ENCODE measurements at places on chromosomes 7 and 10.

DNA sequence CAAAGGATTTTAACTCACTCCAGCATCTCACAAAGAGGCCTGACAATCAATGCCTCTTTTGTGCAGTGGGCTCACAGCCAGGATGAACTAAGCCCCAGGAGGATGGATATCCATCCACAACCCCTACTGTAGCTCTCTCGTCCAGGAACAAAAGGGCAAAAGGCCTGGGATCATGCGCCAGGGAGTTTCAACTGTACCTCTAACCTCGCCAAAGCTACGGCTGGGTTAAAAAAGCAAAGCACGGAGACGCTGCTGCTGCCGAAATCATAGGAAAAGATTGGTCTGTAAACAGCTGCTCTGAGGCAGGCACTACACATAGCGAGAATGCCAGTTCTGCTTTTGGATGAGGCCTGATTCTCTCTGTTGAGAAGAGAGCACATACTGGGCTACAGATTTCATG, 32.1 kb downstream of the VSTM4 start:
- DNase-seq = no peak

DNA sequence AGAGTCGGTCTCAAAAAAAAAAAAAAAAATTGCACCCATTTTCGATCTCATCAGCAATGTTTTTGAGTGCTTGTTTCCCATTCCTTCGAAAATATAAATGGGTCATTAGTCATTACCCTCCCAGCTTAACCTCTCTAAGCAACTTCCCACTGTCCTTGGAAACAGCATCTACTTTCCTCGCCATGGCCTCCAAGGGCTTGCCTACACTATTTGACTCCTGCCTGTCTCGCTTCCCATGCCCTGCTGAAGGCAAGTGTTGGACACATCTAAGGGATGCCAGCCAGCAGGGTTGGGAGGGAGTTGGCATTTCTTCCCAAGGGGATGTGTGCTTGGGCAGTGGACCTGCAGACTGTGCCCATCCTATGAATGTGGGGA, 12.7 kb upstream of the RHBDD2 start:
- no peak for DNase-seq

DNA sequence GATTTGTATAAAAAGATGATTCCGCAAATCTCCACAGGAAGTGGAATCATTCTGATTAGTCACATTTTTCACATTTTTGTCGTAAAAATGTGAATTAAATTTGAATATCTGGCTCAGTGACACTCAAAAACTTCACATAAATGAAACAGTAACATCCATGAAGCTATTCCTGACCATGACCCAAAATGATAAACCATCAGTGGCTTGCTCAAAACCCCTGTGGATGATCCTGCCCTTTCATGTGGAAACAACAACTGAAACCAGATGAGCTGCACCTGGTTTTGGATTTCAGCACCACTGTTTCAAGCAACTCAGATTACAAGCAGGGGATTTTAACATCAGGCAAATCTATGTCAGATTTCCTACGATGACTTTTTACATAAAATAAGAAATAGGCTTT, 80.3 kb downstream of the AMPH start:
- no peak for DNase-seq

GRCh38 chr10:88012641-88013040, 149.2 kb downstream of the PTEN start:
- DNase-seq = no peak

DNA sequence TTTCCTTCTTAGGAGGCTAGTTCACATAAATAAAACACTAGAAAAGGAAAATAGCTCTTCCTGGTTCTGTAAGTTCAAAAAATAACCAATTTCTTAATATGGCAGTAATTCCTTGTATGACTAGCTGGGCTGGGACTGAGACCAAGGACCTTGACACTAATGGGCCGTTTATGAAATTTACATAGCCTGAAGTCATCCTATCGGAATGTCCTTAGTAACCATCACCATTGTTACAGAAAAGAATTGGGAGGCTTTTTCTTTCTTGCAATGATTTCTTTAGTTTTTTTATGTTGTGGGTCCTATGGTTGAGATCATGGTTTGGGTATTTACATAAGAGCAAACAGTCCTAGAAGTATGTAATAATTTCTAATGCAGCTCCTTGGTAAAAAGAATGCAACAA, 87.1 kb upstream of the HDAC9 start:
- DNase-seq = no peak

GRCh38 chr10:79401015-79401921, 44.2 kb downstream of the ZCCHC24 start:
- no peak for DNase-seq

GRCh38 chr10:96688789-96689188, 31.5 kb downstream of the PIK3AP1 start:
- DNase-seq = no peak

DNA sequence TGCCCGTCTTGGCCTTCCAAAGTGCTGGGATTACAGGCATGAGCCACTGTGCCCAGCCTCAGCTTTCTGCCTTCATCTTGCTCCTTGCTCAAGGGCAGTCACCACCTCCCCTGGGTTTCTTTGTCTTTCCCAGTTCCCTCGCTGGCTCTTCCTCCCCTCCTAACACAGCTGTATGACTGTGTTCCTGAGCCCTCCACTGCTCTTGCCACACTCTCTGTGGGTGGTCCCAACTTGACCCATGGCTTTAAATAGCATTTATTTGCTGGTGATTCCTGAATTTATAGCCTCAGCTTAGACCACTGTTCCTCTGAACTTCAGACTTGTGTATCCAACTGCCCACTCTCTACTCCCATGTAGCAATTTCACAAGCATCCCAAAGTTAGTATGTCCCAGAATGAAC, 181.3 kb downstream of the BAMBI start:
- no peak for DNase-seq

DNA sequence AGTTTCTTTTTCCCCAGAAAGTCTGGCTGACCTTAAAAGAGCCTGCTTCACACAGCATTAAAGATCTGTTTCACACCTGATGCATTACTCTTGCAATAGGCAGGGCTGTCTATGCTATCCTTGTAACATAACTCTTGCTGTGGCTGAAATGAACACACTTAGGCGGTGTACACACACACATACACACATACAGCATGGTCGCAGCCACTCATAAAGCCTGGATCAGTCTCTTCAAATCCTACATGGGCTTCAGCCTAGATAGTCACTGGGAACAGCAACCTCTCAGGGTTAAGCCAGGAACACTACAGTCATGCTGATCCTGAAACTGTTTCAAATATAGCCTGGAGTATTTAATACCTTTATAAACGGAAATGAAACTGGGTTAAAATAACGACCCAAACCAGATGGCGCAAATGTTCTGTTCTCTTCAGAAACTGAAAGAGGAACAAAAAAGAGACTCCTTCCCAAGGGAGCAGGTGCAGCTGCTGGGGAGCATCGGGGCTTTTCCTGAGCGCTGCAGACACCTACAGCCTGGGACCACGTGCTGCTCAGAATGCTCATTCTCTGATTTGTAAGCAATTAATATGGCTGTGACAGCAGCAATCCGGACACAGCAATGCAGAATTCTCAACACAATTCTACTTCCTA, 61.0 kb upstream of the SFMBT2 start:
- no peak for DNase-seq

GRCh38 chr7:116679500-116679899, 7.5 kb downstream of the MET start:
- no peak for DNase-seq

DNA sequence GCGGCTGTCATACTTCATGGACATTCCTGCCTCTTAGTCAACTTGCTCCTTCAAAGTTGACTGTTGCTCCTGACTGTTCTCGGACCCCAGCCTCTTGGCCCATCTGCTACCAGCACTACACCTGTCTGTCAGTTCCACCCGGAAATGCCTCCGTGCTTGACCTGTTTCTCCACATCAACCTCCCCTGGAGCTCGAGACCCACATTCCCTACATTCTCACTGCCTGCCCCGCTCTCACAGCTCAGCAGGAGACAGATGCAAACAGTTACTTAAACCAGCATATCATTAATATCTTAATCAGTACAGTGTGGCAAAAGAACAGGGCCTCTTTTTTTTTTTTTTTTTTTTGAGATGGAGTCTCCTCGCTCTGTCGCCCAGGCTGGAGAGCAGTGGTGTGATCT, 174.3 kb downstream of the NRP1 start:
- no peak for DNase-seq

GRCh38 chr7:36265680-36266079, 112.6 kb downstream of the EEPD1 start:
- DNase-seq = no peak

- DNase-seq = no peak
These were observed 36.5 kb upstream of the ZNF680 start for GRCh38 chr7:64599359-64599758.

DNA sequence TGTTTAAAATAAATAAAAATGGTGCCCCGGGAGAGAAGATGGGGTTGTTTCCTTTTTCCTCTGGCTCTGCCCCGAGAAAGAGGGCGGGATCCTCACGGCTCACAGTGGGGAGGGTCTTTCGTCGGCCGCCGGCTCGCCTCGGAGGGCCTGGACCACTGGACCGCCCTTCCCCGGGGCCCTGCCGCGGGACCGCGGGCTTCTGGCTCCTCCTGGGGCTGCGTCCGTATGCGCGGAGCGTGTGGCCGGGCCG, 3.5 kb upstream of the IGF2BP3 start:
- DNase-seq = no peak

GRCh38 chr10:33071857-33072256, 113.8 kb upstream of the ITGB1 start:
- no peak for DNase-seq

DNA sequence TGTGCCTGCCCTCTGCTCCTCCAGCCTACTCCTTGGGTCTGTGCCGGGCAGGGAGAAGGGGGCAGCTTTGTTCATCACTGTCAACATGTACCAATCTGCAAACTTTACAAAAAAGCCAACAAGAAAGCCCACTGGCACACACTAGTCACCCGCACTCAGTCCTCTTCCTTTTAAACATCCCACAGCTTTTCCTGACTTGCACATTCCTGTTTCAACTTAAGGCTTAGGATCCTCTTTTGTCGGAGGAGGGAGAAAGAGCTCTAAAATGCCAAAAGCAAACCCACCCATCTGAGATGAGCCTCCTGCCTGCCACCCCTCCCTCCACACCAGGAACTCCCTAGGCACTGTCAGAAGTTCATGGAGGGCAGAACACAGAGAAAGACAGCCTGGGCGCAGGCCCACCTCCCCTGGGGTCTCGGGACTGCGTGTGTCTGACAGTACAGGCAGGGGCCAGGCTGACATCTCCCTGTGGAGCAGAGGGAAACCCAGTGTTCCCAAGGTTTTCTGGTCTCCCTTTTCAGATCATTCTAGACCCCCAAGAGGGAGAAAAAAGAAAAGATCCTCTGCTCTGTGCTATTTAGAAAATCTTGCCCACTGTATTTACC, 5.4 kb downstream of the PDIA4 start:
- DNase-seq = no peak

- no peak for DNase-seq
These were observed 8.6 kb downstream of the MEST start for GRCh38 chr7:130500463-130500862.

- no peak for DNase-seq
These were observed 80.9 kb downstream of the PFKFB3 start for GRCh38 chr10:6283655-6284054.

- DNase-seq = no peak
These were observed 719.8 kb downstream of the INHBA start for GRCh38 chr7:40983111-40983510.

DNA sequence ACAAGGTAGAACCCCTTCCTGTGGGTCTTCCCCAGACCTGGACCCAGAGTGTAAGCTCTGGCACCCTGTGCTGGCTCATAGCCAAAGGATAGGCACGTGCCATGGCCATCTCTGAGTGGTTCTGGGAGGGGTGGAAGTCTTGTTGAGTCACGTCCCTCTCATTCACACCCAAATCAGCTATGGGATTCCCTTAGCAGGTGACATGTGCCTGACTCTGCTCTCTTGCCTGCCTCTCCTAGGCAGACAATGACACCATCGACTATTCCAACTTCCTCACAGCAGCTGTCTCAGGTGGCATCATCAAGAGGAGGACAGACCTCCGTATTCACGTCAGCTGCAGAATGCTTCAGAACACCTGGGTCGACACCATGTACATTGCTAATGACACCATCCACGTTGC, 59.8 kb downstream of the C10orf120 start:
- peak; percentile 22 for DNase-seq

DNA sequence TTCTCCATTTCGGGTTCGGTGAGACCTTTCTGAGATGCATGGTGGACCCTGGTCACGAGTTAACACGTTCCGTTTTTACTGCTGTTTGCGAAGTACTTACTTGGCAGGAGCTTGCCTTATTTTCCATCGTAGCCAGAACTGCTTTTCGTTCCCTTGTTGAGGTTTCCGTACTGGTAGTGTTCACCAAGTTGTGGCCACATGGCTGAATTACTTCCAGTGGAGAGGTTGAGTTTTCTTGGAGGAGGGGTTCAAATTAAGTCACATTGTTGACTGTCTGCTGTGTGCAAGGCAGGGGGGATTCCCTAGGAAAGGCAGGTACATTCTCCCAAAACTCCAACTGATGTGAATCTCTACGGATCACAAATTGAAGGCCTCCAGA, 4.0 kb downstream of the MXI1 start:
- DNase-seq = no peak

DNA sequence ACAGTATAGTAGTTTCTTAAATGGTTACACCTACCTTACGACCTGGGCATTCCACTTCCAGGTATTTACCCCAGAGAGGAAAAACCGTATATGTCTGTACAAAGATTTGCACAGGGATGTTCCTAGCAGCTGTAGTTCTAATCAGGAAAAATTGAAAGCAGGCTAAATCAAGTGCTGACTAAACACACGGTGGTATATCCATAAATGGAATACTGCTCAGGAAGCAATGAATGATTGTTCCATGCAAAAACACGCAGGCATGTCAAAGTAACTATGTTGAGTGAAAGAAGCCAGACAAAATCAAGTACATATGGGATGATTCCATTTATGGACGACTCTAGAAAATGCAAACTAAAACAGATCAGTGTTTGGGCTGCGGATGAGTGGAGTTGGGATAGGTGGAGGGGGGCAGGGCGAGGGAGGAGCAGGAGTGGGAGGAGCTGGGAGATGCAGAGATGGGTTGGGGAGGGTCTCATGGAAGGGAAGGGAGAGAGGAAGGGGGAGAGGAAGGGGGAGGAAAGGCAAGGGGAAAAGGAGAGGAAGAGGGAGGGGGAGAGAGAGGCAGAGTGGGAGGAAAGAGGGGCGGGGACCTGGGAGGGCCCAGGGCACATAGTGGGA, 484 bp upstream of the MSRB2 start:
- no peak for DNase-seq

- peak; percentile 74 for DNase-seq
These were observed at the start of gene VSTM4 for GRCh38 chr10:49115015-49115795. TSS of gene VSTM4 (minus strand) at chr10:49115522. CDS start at chr10:49115485, 37 bp downstream.
